Ureter (tissue), 1 donor: ENCODE measurements at places on chromosomes 7 and 10. TPM values are rescaled to one million over a fixed set of nuclear protein-coding genes. Genes with fewer than 3 reads are reported as not detected.
A peak's percentile ranks its signal among the peaks of the same experiment; 100 is the strongest.

The PTPRN2 gene
- 7.8 TPM for total RNA-seq

The PNLIPRP2 gene
- total RNA-seq: not detected

The RNF133 gene
- total RNA-seq: 2.4 TPM

The TAS2R4 gene
- total RNA-seq: 4.7 TPM

The GPR22 gene
- not detected for total RNA-seq

The EPHA1 gene
- total RNA-seq: 24.9 TPM

The TAS2R38 gene
- total RNA-seq: not detected

The INMT gene
- 31.4 TPM for total RNA-seq

The FAM24B gene
- total RNA-seq: 6.4 TPM

DNA sequence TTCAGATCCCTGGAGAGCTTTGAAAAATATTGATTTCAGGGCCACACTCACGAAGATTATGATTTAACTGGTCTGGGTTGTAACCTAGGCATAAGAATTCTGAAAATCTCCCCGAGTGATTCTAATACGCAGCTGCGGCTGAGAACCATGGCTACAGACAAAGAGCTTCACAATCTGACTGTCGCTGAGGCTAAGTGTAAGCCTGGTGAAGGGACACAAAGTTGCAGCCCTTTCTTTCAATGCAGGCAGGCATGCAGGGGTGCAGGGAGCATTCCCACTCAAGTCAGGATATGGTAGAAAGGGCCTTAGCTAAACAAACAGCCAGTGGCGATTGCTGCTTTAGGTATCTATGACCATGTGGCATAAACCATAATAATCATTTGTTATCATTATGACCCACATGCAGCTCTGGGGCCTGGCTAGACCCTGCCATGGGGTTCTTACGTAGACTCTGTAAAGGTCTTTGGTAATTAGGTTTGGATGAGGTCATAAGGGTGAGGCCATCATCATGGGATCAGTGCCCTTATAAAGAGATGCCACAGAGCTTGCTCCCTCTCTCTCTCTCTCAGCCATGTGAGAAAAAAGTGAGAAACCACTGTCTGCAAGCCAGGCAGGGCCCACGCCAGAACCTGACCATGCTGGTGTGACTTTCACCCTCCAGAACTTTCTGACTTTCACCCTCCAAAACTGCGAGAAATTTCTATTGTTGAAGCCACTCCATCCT is 88.4 kb upstream of the LANCL2 start:
- no peak for DNase-seq

GRCh38 chr10:35342183-35342753 is 6.0 kb downstream of the CCNY start:
- DNase-seq: no peak

DNA sequence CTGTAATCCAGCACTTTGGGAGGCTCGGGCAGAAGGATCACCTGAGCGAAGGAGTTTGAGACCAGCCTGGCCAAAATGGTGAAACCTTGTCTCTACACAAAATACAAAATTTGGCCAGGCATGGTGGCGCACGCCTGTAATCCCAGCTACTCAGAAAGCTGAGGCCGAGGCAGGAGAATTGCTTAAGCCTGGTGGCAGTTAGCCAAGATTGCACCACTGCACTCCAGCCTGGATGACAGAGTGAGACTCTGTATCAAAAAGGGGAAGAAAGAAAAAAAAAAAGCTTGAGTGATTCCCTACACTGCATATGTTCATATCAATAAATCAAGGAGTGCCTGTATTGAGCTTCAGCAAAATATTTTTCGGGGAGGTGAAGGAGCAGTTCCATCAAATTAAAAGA is 45.8 kb upstream of the SRRM3 start:
- DNase-seq: no peak

- peak; percentile 84 for DNase-seq
Observed at GRCh38 chr7:151459726-151460473, 20.0 kb upstream of the CRYGN start.

DNA sequence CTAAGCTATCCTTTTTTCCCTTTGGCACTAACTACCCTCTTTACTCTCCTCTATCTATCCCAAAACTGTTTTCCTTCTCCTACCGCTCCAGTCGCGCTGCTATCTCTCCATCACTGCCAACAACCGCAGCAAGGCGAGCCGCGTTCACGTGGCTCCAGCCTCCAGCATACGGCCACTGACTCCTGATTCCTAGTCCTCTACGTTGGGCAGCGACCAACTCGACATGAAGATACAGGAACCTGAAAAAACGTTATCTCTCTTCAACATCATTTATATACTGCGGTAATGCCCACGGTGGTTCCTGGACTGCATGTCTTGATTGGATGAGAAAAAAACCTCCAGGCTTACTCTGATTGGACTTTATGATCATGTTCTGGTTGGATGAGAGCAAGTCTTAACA is 129.5 kb downstream of the ZNF716 start:
- no peak for DNase-seq

DNA sequence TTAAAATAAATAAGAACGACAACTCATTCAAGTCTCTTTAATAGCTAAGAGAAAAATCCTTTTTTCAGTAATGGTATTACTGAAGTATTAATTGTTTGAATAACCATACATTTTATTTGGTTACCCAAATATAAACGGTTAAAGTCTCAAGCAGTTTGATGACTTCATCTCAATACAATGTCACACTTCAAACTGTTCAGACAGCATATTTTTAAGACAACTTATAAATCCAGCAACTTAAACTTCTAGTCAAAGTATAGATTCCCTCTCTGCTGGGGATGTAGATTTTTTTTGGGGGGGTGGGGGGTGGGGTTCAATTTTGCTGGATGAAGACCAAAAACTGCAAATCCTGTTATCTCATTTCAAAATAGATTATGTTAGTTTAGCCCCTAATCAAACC is 42.0 kb downstream of the GNA12 start:
- no peak for DNase-seq

- DNase-seq: no peak
Observed at GRCh38 chr7:1012004-1012715, 29.2 kb downstream of the CYP2W1 start.

DNA sequence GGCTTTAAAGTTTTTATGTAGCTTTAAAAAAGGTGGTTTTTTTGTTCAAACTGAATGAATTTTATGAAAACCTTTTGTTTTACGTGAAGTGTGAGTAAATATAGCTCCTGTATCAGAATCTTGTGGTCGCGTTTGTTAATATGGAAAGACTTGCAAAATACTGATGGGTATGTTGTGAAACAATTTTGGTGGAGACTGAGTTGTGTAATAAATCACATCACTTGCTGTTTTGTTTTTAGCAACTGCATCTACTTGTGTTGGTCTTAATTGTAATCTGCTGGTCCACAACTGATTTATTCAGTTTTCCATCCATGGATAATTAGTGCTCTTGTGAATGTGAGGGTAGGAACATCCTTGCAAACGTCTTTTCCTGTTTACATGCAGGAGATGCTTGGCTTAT is 10.5 kb downstream of the PLXDC2 start:
- DNase-seq: no peak

GRCh38 chr7:7696458-7697119 is 21.8 kb downstream of the RPA3 start:
- no peak for DNase-seq

DNA sequence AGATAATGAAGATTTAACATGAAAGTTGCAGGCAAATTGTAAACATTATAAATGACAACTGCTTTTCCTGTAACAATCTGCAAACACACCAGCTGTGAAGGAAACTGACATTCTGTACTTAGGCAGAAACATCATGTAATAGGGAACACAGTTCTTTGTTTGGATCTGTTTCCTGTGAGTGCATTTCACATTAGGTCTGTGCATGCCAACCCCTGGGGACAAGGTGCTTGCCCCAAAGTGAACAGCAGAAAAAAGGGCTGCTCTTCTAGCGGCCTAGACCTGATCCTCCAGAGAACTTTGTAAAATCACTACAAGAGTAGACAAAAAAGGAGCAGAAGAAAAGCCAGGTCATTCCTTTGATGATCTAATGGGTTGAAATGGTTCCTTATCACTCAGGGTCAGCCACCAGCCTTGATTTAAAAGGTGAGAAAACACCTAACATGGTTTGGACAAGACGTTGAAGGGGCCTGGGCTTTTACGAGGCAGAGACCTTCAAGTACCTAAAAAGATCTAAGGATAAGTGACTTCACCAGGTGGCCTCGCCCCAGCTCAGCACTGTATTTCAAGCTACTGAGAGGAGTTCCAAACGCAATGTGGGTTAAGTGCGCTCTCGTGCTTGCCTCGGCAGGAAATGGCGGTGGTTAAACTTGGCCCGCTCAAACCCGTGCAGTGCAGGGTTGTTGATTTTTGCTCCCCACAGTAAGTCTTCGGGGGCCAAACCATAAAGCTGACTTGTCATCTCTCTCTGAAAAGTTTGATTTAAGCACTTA is 249.7 kb downstream of the CREB5 start:
- no peak for DNase-seq

- DNase-seq: no peak
Observed at GRCh38 chr7:126658684-126659083, 594.1 kb downstream of the GRM8 start.

DNA sequence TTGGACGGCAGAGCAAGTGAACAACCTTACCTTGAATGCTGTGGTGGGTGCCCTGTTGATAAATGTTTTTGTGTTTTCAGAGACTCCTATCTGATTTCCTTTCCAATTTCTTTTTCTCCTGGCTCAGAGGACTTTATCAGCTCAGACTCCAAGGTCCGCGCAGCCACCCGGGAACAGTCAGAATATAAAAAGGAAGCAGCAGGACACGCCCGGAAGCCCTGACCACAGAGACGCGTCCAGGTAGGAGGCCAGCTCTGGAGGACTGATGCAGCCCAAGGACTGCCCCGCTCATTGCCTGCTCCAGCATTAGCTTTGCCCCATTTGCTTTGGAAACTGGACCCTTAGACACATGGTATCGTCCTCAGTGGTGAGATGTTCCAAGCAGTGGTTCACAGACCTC is 61.3 kb downstream of the TACC2 start:
- no peak for DNase-seq

GRCh38 chr10:110765513-110766319 is 106.0 kb upstream of the PDCD4 start:
- no peak for DNase-seq

DNA sequence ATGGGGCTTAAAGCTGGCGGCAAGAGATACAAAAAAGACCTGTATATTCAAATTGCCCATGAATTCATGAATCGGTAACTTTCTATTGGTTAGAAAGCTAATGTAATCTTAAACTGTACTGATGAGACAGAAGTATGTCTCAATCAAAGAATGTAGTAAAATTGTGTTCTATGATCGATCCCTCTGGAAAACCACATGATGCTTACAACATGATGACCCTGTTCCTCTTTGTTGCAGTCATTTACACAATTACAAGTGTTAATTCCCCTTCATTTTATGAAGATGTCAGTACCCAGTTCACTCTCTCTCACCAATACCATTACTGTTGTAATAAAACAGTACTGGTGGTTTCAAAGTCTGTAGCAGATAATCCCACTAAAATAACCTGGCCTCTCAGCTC is 10.1 kb downstream of the KIF5B start:
- DNase-seq: no peak

GRCh38 chr10:124736491-124737136 is 7.6 kb downstream of the FAM53B start:
- peak; percentile 89 for DNase-seq

GRCh38 chr10:125727436-125727835 is 7.9 kb downstream of the EDRF1 start:
- no peak for DNase-seq

DNA sequence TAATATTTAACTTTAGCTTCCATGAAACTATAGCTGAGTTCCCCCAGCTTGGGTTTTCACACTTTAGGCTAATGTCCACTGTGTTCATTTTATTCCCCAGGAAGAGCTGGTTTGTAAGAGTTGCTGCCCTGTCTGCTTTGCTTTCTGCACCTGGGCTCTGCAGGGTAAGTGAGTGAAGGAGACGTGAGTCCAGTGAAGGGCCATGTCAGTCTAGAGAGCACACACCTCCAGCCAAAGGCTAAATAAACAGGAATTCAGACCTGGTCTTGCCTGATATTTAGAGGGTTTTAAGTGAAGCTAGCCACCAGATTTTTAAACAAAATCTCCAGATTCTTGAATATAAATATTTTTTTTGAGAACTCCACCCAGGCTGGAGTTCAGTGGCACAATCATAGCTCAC is 24.5 kb upstream of the FZD1 start:
- no peak for DNase-seq

DNA sequence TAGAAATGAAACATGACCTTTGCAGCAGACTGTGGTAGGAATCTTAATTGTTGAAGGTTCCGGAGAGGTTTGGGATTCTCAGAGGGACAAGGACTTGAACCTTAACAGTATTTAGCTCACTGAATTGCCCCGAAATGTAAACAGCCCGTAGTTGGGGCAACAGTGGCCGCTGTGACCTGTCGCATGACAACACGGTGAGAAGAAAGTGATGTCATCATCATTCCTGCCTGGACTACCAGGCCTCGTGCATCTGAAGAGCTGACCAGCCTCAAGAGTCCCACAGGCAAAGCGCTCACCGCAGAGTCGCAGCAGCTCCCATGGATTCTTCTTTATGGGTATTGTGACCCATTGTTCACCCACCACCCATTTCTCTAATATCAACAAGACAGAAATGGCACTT is 250.6 kb downstream of the KLF6 start:
- no peak for DNase-seq

DNA sequence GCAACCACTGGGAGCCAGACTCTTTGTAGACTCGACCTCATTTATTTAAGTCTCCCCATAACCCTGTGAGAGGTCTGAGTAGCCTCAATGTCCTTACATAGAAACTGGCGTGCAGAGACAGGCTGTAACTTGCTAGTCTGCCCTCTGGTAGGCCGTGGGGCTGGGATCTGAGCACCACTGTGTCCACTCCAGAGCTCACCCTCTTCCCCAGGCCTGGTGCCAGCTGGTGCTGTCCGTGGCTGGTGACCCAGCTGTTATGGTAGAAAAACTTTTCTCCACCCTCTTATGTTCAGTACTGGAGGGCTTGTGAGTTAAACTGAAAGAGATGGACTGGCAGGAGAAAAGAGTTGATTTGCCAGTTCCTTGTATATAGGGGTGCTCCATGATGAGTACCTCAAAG is 41.9 kb downstream of the ADAMTS14 start:
- DNase-seq: no peak

DNA sequence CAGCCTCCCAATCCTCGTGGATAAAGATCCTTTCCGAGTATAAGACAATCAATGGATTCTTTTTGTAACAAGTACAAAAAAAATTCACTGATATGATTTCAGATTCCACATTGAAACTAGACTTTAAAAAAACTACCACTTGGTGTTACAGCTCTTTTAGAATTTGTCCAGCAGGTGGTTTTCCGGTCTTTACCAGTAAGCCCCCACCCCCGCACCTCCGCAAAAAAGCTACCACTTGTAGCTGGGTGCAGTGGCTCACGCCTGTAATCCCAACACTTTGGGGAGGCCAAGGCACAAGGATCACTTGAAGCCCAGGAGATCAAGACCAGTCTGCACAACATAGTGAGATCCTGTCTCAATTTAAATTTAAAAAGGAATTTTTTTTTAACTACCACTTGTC is 19.8 kb downstream of the IGF2BP3 start:
- DNase-seq: no peak

- no peak for DNase-seq
Observed at GRCh38 chr10:22682237-22683139, 31.9 kb downstream of the PIP4K2A start.
